Retina (tissue), 1 donor: ENCODE measurements at places on chromosomes 16 and 17.

- DNase-seq = no peak
Observed at GRCh38 chr17:15436473-15437302, 30.7 kb downstream of the CDRT4 start.

- DNase-seq = peak; percentile 87
Observed at GRCh38 chr16:65120831-65121721, 787 bp downstream of the CDH11 start.

DNA sequence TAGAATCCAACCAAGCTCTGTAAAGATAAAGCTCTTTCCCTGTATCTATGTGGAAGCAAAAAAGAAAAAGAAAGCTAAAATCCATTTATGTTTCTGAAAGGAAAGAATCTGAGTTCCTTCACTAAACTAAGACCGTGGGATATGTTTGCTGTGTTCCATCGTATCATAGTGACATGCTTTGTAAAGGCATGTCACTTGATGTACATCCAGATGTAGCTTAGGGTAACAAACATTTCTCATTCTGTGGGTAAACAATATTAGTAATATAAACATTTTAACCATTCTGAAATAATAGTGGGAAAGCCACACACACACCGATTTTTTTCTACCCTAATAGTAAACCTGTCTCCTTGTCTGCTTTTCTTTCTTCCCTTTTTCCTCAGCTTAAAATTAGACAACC is 78.1 kb downstream of the TUBD1 start:
- no peak for DNase-seq

DNA sequence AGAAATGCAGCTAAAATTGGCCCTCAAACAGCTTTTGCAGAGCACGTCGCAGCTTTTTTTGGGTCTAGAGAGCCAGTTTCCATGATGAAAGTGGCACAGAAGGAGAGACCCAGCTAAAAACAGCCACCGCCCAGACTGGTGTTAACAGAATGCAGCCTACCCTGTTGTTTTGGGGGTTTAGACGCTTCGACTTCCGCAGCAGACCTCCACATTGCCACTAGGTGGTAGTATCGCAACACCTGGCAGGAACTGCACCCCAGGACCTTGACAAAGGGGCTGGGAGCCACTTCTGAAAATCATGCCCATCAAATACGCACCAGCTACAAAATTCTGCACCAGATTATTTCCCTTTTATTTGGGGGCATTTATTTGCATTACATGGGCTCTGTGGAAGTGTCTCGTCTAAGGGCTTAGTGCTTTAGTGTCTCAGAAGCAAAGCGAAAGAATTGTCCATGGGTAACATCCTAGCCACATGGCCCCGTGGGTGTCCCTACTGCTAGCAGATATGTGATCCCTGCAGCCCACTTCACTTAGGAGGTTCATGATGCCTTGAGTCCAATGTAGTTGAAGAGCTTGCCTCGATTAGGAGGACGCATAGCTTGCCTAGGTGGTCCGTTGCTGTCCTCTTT is 167.1 kb downstream of the HAPSTR1 start:
- peak; percentile 78 for DNase-seq

DNA sequence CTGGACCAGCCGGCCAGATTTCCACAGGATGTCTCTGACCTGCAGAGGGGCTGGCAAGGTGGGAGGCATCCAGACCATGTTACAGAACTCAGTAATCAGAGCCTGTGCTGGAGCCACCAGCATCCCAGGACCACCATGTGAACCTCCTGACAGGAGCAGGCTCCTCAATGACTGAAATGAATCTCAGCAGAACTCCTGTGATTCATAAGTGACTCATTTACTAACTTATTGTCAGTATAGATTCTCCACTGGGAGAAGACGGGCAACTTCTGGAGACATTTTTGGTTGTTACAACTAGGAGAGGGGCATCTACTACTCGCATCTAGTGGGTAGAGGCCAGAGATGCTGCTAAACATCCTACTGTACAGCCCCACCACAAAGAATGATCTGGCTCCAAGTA is 3.1 kb upstream of the WWOX start:
- no peak for DNase-seq

DNA sequence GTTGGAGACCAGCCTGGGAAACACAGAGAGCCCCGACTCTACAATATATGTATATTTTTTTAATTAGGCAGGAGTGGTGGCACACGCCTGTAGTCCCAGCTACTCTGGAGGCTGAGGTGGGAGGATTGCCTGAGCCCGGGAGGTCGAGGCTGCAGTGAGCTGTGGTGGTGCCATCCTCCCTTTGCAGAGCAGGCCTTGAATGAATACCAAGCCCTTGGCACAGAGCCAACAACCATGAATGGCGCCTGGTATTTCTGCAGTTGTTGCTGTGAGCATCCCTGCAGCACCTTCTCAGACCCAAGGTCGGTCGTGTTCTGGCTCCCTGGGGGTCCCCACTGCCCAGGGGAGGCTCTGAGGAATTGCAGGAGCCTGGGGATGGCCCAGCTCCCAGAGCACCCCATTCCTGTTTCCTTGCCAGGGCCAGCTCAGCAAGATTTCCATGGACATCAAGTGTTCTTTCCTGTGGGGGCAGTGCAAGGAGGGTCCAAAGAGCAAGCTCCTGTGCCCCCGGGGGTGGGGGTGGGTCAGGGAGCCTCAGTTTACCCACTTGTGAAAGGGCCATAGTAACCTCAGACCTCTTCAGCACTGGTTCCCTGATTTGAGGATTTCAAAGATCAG is 25.6 kb upstream of the RMI2 start:
- no peak for DNase-seq

DNA sequence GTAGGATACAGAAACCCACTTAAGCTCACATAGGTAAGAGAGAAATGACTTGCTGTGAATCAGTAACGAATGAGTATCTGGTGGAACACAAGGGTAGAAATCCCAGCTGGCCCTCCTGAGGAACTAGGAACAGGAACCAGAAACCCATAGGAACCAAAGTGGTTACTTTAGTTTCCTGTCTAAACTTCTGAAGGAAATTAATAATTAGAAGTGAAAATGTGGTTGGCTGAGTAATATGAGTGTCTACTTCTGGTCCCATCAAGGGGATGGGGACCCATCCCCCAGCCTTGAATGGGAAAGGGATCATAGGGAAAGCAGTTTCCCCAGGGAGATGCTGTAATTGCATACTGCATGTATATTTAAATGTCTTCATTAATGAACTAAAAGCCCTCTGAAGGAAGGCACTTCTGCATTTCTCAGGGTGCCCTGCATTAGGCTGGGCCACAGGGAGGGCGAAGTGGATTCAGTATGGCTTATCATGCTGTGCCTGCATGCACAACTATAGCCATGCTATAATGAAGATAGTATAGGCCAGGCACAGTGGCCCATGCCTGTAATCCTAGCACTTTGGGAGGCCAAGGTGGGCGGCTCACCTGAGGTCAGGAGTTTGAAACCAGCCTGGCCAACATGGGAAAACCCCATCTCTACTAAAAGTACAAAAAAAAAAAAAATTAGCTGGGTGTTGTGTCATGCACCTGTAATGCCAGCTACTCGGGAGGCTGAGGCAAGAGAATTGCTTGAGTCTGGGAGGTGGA is 45.6 kb downstream of the CYB5B start:
- DNase-seq = no peak

- no peak for DNase-seq
Observed at GRCh38 chr16:86353948-86354347, 156.4 kb upstream of the FOXF1 start.

- DNase-seq = no peak
Observed at GRCh38 chr16:6148361-6148760, 1050.8 kb upstream of the EEF2KMT start.

DNA sequence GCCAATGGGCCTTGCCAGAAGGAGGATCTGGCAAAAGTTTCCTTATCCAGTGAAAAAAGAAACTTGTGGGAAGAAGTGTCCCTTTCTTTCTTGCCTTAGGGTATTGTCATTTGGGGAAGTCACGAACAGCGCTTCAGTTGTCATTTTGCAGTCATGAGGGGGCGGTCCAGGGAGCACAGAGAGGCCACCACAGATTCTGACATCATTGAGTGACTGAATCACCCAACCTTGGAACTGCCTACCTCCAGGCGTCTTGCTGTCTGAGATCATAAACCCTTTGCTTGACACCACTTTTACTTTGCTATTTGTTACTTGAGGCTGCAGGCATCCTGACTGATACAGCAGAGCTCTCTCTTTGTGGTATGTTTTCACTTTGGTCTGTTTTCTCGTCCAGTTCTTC is 3.1 kb upstream of the WSCD1 start:
- no peak for DNase-seq

GRCh38 chr17:14432079-14432478 is 131.2 kb downstream of the HS3ST3B1 start:
- no peak for DNase-seq

DNA sequence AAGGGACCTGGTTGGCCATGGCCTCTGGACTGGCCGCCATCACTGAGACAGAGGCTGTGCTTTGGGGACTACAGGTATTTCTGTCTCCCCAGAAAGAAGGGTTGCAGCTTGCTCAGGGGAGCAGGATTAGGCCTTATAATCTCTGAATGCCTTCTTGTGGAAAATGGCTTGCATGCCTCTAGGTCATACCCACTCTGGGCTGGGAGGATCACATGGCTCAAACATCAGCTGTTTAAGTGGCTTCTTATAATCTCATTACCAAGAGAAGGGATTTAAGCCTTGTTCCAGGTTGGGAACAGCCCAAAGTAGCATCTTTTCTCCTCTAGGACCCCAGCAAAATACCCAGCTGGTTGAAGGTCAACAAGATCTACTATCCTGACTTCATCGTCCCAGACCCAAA is 19.1 kb downstream of the LIG3 start:
- no peak for DNase-seq

DNA sequence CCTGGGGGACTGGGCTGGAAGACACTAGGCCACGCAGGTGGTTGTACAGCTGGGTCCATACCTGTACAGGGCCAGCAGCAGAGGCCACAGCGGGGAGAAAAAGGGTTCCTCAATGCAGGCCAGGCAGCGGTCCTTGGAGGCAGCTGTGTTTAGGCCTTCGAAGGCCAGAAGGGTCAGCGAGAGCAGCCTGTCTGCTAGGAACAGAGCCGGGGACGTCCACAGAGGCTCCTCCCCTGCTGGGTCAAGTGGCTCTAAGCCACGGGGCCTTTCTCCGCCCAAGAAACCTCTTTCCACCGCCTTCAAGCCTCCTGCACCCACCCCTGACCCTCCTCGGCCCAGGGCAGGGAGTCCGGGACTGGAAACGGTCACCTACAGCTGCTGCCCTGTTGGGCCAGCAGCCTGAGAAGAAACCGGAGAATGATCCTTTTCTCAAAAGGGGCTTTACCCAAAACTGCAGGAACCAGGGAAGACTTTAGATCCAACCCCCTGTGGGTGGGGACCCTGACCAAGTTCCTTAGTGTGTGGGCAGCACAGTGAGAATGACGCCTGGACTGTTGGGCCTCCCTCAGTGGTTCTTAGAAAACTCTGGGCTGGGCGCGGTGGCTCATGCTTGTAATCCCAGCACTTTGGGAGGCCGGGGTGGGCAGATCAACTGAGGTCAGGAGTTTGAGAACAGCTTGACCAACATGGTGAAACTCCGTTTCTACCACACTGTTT is 8.4 kb upstream of the SPATA2L start:
- DNase-seq = no peak

GRCh38 chr17:56939869-56940484 is 20.9 kb downstream of the COIL start:
- peak; percentile 62 for DNase-seq

- peak; percentile 42 for DNase-seq
Observed at GRCh38 chr17:2723997-2724783, 12.6 kb upstream of the CLUH start.

DNA sequence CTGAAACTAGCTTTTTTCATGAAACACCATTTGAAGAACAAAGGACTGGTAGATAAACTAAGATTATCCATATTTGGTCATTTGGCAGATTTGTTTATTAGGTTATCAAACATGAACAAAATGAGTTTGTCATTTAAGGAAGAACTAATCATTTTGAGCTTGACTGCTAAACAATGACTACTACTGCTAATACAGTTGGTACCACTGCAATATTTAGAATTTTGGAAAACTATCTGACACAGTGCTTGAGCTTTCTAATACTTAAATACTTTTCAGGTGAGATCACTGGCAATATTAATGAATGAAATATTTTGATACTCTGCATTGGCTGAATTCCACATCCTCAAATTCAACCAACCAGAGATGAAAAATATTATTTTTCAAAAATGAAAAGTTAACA is 47.2 kb downstream of the MED13 start:
- no peak for DNase-seq

- no peak for DNase-seq
Observed at GRCh38 chr16:89706518-89707260, 5.2 kb upstream of the SPATA2L start.

- DNase-seq = peak; percentile 69
Observed at GRCh38 chr16:4415538-4416199, 727 bp downstream of the CORO7 start.

- DNase-seq = peak; percentile 66
Observed at GRCh38 chr17:45770632-45771270, 13.4 kb upstream of the CRHR1 start.

- no peak for DNase-seq
Observed at GRCh38 chr17:65690626-65691310, 129.3 kb upstream of the AXIN2 start.

DNA sequence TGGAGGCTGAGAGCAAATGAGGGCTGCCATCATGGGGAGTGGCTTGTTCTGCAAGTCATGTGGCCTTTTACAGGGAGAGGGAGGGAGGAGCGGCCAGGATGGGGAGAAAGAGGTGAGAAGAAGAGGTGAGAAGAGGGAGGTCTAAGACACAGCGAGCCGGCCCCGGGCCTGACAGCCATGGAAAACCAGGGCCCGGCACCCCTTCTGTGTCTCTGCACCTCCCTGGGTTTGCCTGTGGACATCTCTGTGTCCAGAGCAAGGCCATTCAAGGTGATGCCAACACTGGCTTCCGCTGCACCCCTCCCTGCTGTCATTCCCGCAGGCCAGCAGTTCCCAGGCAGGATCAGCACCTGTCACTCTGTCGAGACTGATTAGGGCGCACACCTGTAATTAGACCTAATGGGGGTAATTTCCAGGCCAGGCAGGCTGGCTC is 75.6 kb downstream of the MGAT5B start:
- peak; percentile 56 for DNase-seq

DNA sequence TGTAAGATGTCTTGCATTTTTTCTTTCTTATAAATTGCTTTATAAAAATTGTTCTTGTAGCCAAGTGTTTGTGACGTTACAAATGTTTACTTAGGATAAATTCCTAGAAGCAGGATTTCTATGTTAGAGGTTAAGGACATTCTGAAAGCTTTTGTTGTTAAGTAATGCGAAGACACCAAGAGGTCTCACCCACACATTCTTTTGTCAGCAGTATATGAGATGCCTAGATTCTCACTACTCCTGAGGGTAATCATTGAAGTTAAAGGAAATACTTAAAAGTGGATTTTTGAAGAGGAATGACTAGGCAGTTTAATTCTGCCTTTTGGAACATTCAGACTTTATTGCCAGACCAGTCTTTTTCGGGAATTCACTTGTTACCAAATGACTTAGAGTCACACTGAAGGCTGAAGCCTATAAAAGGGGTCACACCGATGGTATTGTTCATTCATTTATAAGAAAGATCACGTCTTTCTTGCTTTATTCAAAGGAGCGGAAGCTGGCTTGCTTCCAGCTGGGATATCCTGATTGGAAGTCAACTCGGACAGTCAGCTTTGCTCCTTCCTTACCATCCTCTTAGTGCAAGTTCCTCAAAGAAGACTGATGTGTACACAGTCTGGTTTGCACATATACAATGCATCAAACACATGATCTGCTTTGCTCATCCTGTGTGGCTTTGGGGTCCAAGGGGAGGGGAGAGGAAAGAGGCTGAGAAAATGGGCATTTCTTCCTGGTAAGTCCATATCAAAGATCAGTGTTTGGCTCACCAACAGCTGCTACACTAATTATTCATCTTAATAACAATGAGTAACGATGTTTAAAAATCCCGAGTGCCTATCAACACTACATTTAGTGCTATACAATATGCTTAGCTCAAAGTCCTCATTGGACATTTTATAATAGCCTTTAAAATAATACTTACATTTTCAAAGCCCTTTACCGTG is 160.0 kb downstream of the MAP2K6 start:
- DNase-seq = peak; percentile 6
